ENCODE measurements at places on chromosomes 12 and 14.

- DNase-seq: no peak
These were observed 46.8 kb downstream of the PCNX1 start for GRCh38 chr14:70954068-70954467.

- no peak for DNase-seq
These were observed 255.8 kb upstream of the FOXN3 start for GRCh38 chr14:89672636-89673511.

- DNase-seq: no peak
These were observed 59.9 kb downstream of the DICER1 start for GRCh38 chr14:95097385-95097784.

DNA sequence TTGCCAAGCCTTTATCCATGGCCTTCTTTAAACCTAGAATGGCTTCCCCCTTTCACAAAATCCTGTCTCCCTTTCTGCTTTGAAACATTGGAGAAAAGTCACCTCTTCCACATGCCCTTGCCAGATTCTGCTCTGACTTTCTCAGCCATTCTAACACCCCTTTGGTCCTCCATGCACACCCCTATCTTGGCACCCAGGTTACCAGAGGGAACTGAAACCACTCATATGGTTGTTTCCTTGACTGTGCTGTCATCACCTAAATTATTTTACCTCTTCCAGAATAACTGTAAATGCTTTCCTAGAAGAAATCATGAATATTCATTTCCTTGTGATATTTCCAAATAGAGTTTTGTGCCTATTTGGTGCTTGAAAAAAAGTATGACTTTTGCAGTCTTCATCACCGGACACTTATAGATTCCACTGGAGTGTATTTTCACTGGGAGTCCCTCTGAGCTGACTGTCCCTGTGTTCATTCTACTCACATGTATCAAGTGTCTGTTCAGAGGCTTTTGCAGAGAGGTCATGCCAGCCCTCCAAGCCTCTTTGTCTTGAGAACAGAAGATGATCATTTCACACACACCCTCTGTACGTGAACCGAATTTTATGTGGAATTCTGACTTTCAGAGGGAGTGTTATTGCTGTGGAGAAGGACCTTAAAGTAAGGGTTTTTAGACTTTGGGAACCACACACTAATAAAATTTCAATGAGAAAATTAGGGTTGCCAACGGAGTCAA is 74.1 kb downstream of the PLXNC1 start:
- no peak for DNase-seq

DNA sequence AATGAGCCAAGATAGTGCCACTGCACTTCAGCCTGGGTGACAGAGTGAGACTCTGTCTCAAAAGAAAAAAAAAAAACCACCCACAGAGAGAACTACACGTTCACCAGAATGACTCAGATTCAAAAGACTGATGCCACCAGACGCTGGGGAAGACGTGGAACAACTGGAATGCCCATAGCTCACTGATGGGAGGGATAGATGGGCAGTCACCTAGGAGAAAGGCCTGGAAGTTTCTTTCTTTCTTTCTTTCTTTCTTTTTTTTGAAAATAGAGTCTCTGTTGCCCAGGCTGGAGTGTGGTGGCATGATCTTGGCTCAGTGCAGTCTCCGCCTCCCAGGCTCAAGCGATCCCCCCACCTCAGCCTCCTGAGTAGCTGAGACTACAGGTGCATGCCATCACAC is 10.0 kb upstream of the KLC1 start:
- DNase-seq: no peak

DNA sequence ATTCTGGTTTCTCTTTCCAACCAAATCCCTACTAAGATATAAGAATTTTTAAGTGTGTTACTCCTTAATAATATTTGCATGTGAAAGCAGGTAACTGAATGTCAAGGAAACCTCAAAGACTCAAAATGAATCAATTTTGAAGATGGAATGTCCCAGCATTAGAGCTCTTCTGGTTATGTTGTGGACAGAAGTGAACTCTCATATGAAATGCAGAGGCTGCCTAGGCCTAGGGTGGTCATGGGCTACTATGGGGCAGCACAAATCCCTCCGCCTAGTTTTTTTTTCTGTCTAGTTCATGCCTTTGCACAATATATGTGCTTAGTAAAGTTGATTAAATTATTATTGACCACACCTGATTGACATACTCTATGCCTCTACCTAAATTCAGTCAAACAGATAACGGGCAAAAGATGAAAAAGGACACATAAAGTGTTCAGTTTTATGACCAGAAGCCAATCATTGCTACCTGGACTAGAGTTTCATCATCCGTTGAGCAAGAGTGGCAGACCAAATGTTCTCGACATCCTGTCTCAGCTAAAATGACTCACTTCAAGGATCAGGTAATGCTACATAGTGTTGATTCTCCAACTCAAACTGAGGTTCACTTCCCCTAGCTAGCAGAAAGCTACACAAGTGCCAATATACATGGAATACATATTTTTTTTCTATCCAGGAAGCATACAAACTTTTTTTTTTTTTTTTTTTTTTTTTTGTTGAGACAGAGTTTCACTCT is 1211.4 kb downstream of the VRK1 start:
- DNase-seq: no peak
